Right kidney (tissue), 9 donors: ENCODE measurements at places on chromosomes 11 and 22.

DNA sequence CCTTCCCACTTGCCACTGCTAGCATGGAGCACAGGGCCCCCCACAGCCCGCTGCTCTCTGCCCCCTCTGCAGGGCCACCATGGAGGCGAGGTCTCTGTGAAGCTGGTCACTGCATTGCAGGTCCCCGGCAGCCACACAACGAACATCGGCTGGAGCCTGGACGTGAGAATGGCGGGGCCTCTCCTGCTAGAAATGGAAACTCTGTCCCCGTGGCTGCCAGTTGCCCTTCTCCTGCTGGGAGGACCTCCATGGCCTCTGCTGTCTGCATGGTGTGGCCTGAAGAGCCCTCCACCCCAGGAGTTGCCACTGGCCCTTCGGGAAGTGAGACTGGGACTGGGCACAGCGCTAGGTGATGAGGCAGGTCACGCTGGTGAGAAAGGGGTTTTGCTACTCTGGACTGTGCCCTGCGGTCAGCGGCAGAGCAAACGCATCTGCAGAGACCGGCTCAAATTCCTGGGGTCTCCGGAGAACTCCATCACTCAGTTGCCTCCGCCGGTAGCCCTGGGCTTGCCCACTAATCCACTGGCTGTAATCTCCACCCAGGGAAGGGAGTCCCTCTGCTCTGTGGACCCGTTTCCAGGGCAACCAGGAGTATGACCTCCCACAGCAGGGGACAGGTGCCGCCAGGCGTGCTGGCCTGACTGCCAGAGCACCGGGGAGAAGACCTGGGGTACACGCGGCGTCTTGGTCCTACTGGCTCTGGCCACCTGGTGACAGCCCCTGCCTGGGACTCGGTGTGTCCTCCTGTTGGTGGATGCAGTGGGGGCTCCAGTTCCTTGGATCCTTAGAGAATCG, 806.3 kb downstream of the BRD1 start:
- DNase-seq: no peak

DNA sequence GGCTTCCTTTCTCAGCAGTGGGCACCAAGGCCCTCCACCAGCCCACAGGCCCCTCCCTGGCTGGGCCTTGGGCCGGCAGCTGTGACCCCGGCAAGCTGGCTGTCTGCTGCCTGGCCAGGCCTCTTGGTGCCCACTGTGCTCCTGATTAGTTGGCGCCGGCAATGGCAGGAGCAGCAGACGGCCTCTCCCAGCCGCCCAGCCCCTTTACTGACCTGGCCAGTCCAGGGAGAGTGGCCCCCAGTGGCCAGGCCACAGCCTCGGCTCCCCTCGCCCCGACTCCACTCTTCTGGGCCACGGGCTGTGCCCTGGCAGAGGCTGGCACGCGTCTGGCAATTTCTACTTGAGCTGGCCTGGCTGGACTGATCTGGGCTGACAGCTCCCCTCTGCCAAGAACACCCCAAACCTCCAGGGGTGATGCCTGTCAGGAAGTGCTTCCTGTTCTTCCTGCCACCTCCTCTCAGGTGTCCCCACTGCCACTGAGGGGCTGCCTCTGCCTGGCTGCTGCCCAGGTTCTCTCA, 58.1 kb downstream of the CACNA1I start:
- DNase-seq: no peak

DNA sequence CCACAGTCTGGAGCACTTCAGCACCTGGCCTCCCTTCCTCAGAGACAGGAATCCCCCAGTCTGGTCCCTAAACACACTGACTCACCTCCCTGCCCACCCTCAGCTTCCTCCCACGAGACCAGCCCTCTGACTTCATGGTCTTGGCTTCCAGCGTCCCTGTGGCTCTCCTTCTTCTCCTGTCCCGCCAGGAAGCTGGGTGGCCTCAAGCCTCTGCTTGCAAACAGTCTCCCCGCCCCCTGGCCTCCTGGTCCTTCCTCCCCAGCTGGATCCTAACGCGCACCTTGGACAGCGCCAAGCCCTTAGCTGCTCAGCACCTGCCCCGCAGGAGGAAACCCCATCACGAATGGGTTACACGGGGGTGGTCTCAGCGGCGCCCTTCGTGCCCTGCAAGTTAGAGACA, 4.5 kb downstream of the NCF4 start:
- DNase-seq: no peak

- no peak for DNase-seq
Measured at GRCh38 chr11:19594326-19594725, 118.3 kb upstream of the NAV2 start.

- no peak for DNase-seq
Measured at GRCh38 chr11:42536611-42537360, 775.0 kb upstream of the API5 start.

DNA sequence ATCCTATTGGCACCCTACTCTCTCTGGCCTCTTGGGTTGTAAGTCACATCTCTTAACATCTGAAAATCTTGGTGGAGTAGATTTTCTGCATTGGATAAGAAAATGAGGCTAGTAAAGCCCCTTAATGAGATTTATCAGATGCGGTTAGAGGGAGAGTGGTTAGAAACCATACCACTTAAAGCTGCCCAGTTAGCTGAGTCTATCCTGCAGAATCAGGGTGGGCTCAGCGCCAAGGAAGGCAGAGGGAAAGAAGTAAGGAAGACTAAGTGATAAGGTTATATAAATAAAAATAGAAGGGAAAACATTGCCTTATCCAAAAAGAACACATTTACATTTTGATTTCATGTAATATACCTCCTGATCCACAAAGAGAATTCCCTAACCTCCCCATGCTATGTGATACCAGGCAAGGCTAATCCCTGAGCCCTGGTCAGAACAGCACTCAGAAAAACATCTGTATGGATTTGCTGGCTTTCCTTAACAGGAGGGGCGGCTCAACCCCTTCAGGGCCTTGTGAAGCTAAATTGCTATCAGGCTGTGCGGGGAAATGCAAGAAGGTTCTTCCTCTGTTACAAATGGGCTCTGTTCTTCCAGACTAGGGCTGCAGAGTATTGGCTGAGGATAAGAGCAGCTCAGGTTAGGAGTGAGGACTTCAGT, 101.7 kb downstream of the SNX19 start:
- DNase-seq: peak; percentile 19

DNA sequence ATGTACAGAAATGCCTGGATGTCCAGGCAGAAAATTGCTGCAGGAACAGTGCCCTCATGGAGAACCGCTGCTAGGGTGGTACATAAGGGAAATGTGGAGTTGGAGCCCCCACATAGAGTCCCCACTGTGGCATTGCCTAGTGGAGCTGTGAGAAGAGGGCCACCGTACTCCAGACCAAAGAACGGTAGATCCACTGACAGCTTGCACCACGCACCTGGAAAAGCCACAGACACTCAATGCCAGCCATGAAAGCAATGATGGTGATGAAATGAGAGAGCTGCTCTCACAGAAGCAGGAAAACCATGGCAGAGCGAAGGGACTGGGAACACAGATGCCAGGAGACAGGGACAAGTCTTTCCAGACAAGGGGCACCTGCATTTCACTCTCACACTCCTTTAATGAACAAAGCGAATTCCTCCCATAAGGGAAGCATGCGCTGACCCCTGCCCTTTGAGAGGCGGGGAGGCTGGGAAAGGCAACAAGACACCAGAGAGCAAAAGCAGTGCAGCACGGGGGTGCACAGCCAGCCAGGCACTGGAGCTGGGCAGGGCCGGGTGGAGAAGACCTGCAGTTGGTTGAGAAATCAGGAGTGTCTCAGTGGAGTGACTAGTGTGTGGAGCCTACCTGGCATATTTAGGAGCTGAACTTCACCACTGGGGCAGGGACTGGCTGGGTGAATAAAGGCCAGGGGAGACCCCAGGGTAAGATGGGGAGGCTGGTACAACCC, 1025.2 kb downstream of the TBC1D22A start:
- no peak for DNase-seq

GRCh38 chr11:75879737-75880136, 64.7 kb downstream of the UVRAG start:
- no peak for DNase-seq

DNA sequence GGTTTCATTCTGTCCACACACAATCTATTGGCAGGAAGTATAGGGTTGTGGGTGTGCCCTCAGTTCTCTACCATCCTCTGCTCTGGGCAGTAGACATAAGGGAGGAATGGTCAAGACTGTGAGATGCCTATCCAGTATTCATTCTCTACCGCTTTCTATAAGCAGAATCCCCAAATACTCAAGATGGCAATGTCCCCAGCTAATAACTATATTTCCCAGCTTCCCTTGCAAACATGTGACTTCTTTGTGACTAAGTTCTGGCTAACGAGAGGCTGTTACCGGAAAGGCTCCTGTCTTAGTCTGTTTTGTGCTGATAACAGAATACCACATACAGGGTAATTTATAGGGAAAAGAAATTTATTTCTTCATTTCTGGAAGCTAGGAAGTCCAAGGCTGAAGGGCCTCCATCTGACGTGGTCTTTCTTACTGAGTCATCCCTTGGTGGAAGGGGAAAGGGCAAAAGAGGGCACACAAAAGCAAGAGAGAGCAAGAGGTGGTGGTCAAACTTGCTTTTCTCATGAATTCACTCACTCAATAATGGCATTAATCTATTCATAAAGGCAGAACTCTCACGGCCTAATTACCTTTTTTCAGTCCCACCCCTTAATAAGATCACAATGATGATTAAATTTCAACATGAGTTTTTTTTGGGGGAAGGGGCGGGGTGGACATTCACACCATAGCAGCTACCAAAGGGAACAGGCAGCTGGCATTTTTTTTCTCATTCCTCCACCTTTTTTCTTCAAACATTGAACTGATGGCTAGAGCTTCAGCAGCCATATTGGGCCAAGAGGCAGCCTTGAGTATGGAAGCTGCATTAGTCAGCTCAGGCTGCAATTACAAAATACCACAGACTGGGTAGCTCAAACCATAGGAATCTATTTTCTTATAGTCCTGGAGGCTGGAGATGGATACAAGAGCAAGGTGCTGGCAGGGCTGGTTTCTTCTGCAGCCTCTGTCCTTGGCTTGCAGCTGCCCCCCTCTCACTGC, 109.7 kb upstream of the OR9Q1 start:
- no peak for DNase-seq

- no peak for DNase-seq
Measured at GRCh38 chr11:124898711-124899110, 1.0 kb upstream of the ROBO4 start.

DNA sequence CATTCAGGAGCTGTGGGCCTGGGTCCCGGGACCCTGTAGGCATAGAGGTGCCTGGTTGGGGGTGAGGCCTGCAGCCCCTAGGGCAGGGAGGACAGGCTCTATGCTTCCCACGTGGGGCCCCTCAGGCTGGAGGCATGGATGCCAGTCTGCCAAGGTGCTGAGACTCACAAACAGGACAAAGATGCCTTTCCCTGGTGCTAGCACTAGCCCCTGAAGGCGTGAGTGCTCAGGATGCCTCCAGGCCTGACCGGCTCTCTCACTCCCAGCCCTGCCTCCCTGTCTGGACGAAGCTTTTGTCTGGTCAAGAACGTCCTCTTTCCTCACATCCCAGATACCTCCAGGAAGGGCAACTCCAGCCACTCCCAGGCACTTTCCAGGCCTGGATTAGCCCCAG, 2.1 kb downstream of the CDC42BPG start:
- DNase-seq: no peak

GRCh38 chr11:96234866-96235441, 108.0 kb downstream of the MAML2 start:
- no peak for DNase-seq

GRCh38 chr11:1457856-1458255, 28.7 kb downstream of the MOB2 start:
- DNase-seq: no peak

GRCh38 chr11:39327302-39327701, 2132.2 kb downstream of the LRRC4C start:
- no peak for DNase-seq

DNA sequence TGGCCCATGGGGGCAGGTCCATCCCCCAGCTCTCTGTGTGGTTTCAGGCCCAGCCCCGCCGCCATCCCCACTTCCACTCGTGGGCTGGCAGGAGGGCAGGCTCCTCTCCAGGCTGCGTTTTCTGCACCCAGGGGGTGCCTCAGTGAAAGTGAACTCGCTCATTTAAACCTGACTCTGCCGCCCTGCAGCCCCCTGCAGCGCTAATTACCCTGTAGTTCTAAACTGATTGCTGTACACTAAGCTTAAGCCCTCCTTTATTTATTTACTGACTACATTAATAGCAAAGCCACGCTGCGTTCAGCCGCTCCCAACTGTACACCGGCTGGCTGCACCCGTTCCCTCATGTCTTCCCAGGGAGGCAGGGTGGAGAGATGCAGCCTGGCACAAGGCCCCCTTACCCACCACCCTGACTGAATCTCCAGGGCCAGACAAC, 36.6 kb upstream of the NNMT start:
- DNase-seq: no peak

GRCh38 chr11:76380159-76380976, 564 bp downstream of the THAP12 start:
- DNase-seq: peak; percentile 74

GRCh38 chr11:131671734-131672133, 301.3 kb downstream of the NTM start:
- peak; percentile 53 for DNase-seq

DNA sequence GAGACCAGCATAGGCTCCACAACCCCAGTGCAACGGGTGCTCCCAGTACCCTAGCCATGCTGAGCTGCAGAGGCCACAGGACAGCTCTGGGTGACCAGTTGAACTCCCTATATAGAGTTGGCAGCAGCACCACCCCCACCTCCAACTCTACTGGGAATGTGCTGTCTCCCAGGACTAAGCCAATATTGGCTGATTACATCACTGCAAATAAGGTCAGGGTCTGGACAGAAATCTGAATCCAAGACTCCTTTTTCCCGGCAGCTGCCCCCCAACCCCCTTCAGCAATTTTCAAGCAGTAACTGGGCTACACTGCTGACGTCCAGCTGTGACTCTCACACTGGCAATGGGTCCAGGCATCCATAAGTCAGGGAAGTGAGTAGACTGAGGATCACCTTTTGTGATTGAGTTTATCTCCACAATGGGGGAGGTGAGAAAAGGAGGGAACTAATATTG, at the start of gene HPX:
TSS of gene HPX (minus strand) at position 82 of the 453 bp plus-strand sequence. CDS start at position 58, 24 bp downstream.
- DNase-seq: no peak

DNA sequence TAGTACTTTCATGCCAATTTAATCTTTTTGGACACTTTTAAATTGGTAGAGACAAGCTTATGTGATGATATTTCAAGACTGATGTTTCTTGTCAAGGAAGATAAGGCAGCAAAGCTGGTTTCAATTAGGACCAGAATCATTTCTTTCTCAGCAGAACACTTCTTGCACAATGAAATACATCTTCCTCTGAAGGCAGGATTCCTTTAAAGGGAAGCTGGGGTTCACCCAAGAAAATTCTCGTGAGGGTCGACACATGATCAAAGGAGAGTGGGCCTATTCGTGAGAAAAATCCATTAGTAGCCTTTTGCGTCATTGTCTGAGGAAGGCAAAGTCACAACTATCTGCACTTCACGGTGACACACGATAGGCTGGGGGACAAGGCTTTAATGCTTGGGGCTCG, 17.6 kb downstream of the TTC12 start:
- no peak for DNase-seq

- no peak for DNase-seq
Measured at GRCh38 chr11:129825380-129825779, 9.7 kb downstream of the TMEM45B start.

DNA sequence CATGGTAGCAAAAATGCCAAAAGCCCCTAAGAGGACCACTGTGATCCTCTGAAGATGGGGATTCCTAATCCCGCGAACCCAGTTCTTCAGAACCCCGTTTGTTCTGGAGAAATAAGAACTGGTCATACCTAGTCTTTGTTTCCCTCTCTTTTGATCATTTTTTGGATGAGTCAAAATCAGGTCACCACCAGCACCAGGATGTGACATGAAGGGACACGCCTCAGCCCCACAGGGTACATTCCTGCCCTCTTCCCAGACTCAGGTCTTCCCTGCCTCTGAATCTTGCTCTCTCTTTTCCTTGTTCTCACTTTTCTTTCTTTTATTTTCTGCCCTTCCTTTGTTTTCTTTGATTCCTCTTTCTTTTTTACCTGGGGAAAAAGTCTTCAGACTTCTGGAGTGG, 14.6 kb upstream of the ANO1 start:
- no peak for DNase-seq

GRCh38 chr11:64566042-64566914, 24.7 kb upstream of the SLC22A12 start:
- DNase-seq: peak; percentile 72
